Fibroblast of gingiva (primary cell): ENCODE measurements at places on chromosomes 11 and 22.

DNA sequence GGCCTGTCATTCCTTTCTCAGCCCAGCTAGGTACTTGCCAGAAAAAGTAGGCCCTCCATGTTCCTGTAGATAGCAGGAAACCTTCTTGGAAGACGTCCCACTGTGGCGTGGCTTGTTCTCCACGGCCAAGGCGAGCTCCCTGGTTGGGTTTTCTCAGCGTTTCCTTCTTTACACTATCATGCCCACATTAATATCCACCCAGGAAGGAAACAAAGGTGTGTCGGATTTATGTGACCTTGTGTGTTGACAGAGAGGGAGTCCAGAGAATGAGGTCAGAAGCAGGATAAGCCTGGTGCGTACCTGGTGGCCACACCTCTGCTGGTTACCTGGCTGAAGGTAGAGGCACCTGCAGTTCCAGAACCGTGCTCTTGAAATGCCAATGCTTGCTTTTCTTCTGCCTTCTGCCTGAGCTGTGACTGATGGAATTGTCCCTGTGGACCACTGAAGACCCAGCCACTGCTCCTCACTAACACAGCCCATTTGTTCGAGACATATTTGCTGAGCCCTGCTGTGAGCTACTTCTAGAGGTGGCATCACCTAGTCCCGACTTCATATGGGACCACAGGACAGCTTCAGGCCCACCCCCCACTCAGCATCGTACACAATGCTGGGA, 7.9 kb downstream of the ASPHD2 start:
- no peak for DNase-seq

GRCh38 chr22:48931452-48931851, 896.2 kb downstream of the BRD1 start:
- DNase-seq: no peak

- peak; percentile 63 for DNase-seq
Observed at GRCh38 chr11:87180742-87181141, 143.0 kb downstream of the TMEM135 start.

DNA sequence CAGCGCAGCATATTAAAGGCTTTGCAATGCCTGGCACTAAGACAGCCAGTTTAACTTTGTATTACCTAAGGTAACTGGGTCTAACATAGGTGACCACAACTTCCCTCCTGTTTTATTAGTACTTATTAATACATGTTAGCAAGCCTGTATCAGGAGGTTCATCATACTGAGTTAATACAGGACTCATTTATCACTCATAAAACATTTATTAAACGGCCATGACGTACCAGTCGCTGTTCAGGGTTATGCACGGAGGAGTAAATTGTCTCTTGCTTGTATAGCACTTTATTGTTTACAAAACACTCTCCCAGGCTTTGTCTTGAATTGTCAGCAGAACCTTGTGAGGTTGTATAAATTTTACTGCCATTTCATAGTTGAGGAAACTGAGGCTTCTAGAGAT, 55.7 kb downstream of the TEAD1 start:
- DNase-seq: no peak

DNA sequence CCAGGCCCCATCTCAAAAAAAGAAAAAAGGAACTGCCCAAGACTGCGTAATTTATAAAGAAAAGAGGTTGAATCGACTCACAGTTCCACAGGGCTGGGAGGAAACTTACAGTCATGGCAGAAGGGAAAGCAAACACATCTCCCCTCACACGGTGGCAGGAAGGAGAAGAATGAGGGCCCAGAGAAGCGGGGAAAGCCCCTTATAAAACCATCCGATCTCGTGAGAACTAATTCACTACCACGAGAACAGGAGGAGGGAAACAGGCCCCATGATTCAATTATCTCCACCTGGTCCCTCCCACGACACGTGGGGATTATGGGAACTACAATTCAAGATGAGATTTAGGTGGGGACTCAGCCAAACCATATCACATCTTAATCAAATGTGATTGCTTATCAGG, 82.2 kb downstream of the BUD13 start:
- no peak for DNase-seq

DNA sequence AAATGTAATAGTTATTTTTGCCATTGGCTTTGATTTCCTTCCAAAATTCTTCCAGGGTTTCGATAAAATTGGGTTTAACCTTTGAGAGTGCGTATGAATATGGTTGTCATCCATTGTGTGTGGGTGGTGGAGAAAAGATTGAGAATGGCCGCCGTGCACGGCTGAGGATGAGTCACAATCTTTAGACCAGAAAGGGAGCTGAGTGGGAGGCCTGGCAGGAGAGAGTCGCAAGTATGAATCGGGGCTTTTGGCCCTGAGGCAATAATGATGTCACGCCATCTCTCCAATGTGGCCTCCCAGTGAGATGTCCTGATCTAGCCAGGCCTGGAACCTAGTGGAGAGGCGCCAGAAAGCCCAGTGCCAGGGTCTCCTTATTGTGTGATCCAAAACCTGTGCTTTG, 33.1 kb upstream of the SMPD1 start:
- DNase-seq: peak; percentile 69

GRCh38 chr11:20618083-20618482, 18.7 kb downstream of the SLC6A5 start:
- no peak for DNase-seq

GRCh38 chr11:10641177-10641911, 52.2 kb downstream of the IRAG1 start:
- DNase-seq: no peak

DNA sequence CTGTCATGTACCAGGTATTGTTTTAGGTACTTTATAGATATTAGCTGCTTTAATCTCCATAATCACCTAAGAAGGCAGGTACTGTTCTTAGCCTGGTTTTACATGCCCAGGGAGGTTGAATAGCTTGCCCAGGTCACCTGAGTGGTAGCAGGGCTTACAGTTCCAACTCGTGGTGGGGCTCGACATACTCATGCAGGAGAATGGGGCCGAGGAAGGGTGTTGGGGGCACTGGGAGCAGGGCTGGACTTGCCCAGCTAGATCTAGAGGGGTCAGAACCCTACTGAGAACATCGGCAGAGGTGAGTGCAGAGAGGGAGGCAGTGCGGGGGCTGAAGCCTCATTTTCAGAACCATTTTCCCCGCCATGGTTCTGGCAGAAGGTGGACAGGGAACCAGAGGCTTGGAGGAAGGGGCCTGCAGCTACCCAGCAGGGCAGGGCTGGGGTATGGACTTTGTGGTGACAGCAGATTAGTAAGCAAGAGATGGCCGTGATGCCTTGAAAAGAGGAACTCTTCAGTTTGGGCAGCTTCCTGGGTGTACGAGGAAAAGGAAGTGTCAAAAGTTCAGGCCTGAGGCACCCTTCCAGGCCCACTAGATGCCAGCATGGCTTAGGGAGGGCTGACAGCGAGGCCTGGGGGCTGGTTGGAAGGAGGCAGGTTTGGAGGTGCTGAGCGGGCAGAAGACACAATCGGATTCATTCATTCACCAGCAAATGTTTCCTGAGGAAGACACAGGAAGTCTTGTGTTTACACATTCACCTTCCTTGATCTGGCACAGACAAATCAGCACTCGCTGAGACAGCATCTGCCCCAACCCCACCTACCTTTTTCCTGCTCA, 54.7 kb upstream of the LYVE1 start:
- no peak for DNase-seq

DNA sequence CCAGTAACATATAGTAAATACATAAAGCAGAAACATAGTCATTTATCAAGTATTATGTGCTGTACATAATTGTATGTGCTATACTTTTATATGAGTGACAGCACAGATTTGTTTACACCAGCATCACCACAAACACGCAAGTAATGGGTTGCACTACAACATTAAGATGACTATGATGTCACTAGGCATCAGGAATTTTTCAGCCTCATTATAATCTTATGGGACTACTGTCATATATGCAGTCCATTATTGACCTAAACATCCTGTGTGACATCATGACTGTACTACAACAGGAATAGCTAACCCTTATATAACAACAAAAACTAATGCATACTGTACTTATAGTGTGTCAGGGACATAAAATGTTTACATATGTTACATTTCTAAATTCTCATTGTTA, 50.2 kb upstream of the IZUMO1R start:
- no peak for DNase-seq

DNA sequence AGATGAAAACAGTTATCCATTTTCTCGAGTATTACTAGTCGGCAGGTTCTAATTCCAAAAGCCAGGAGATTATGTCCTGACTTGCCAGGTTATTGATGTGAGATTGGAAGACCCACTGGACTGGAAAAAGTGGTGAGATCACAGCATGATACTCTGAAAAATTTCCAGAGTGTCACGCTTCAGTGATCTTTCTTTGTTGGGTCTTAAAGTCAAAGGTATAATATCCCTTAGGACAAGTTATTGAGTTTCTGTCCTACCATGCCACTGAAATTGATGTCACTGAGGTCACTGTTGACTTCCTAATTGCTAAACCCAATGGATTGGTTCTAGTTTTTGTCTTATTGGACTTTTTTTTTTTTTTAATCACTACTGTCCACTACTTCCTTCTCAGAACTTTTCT, 104.5 kb upstream of the GRAMD1B start:
- no peak for DNase-seq
